ENCODE measurements at places on chromosomes 11 and 22.

DNA sequence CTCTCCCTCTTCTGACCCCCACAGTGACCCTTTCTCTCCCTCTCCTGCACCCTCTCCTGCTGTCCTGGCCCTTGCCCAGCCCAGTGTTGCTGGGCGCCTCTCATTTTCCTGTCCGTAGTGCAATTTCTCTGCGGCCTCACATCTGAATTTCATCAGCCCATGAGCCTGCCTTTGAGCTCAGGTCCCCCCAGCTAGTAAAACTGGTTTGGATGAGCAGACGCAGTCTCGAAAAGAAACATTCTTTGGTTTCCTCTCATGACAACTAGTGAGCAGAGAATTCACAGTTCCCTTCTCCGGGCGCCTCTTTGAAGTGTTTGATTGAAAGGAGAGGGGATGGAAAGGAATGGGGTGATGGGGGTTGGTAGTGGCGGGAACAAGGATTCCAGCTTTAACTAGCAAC lies 126.0 kb upstream of the CADM1 start:
- DNase-seq, result no peak

GRCh38 chr11:30091737-30092136 lies 74.9 kb upstream of the KCNA4 start:
- DNase-seq, result no peak

- DNase-seq, result no peak
These were observed 119.4 kb downstream of the TTC28 start for GRCh38 chr22:28560046-28560742.

- DNase-seq, result no peak
These were observed 8.3 kb upstream of the IGSF9B start for GRCh38 chr11:133965031-133965601.

GRCh38 chr22:39940757-39941305 lies 19.4 kb upstream of the TMA7B start:
- DNase-seq, result no peak

GRCh38 chr22:22558071-22558971 lies 744 bp downstream of the PRAME start:
- no peak for DNase-seq

- peak; percentile 60 for DNase-seq
These were observed 31.3 kb downstream of the TMEM123 start for GRCh38 chr11:102421261-102421660.

- DNase-seq, result peak; percentile 89
These were observed 15.5 kb upstream of the UPK3A start for GRCh38 chr22:45268958-45269844.

GRCh38 chr11:2498750-2499149 lies 53.9 kb downstream of the KCNQ1 start:
- DNase-seq, result no peak

- no peak for DNase-seq
These were observed at the start of gene PCF11 for GRCh38 chr11:83156996-83157593. TSS of gene PCF11 (plus strand) at chr11:83157131. CDS start at chr11:83157440, 309 bp downstream.

- DNase-seq, result peak; percentile 83
These were observed 21.1 kb downstream of the RTN4R start for GRCh38 chr22:20247010-20247505.

- no peak for DNase-seq
These were observed 300.2 kb downstream of the LARGE1 start for GRCh38 chr22:33620085-33620484.

DNA sequence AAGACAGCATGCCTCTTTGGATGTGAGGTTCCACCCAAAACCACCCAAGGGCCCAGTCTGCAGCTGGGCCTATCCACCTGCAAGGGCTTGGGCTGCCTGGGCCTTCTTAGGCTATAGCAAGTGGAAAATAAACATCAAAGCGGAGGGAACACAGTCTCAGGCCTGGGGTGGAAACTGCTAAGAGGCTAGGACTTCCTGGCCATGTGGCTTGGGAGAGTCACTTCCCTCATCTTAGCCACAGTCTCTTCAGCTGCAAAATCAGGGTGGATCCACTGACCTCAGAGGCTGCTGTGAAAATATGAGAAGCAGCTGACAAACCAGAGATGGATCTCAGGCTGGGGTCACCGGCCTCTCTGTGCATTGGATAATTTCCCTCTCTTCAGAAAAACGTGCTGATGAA lies 30.6 kb upstream of the TFIP11 start:
- DNase-seq, result no peak

- DNase-seq, result peak; percentile 62
These were observed 54.1 kb downstream of the CHRDL2 start for GRCh38 chr11:74677131-74677530.

GRCh38 chr11:68256331-68256741 lies 15.4 kb downstream of the C11orf24 start:
- DNase-seq, result no peak

- DNase-seq, result no peak
These were observed 15.3 kb upstream of the POLA2 start for GRCh38 chr11:65246506-65246905.

DNA sequence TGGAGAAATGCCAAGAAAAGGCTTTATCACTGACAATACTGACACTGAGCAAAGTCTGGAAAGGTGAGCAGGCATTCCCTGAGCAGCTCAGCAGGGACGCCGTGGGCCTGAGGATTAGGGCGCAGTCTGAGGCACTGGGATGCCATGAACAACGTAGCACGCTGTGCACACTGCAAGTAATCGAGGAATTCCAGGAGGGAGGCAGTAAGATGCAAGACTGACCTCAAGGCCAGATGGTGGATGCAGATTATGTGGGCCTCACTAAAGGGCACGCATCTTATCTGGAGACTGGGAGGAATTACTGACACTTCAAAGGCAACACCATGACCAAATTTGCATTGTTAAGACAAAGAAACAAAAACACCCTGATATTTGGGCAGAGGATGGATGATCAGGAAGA lies 50.4 kb upstream of the OPCML start:
- DNase-seq, result no peak

- no peak for DNase-seq
These were observed 119.0 kb upstream of the TP53AIP1 start for GRCh38 chr11:129061492-129062230.

- DNase-seq, result peak; percentile 89
These were observed 53.2 kb upstream of the CDON start for GRCh38 chr11:126115816-126116331.

DNA sequence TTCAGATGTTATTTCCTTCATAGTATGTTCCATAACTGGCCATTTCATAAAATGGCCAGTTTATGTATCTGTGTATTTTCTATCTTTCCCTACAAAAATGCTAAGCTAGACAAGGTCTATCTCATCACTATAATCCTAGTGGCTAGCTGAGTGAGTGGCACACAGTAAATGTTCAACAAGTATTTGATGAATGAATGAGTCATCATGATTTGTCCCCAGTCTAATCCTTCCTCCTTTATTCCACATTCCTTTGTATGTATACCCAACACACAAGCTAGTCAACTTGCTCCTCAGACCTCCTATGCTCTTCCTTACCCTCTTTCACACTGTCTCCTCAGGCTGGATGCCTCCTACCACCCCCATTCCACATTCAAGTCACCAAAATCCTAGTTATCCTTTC lies 12.5 kb downstream of the APLNR start:
- DNase-seq, result no peak

- no peak for DNase-seq
These were observed 43.3 kb downstream of the PDGFD start for GRCh38 chr11:104120493-104121137.
